ENCODE measurements at places on chromosomes 2 and 18.

- DNase-seq: no peak
These were observed 161.9 kb upstream of the EPAS1 start for GRCh38 chr2:46135228-46135855.

DNA sequence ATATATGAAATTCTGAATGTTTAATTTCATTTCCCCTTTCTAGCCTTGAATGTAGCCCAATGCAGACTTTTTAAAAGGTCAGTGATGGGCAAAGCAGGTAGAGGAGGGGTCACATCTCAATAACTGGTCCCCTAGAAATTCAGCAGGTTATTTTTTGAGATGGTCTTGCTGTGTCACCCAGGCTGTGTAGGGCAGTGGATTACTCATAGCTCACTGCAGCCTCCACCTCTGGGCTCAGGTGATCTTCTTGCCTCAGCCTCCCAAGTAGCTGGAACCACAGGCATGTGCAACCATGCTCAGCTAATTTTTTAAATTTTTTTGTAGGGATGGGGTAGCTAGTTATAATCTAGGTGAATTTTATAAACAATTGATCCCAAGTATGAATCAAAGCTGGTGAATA is 8.8 kb downstream of the IAH1 start:
- DNase-seq: no peak

GRCh38 chr2:235046589-235046988 is 94.8 kb downstream of the SH3BP4 start:
- DNase-seq: no peak

GRCh38 chr2:197248623-197249022 is 62.0 kb downstream of the ANKRD44 start:
- no peak for DNase-seq

GRCh38 chr2:25821225-25822056 is 56.8 kb downstream of the ASXL2 start:
- no peak for DNase-seq

- DNase-seq: no peak
These were observed 95.3 kb downstream of the DPP10 start for GRCh38 chr2:114537777-114538176.

GRCh38 chr2:10006236-10007161 is 36.9 kb upstream of the KLF11 start:
- no peak for DNase-seq

DNA sequence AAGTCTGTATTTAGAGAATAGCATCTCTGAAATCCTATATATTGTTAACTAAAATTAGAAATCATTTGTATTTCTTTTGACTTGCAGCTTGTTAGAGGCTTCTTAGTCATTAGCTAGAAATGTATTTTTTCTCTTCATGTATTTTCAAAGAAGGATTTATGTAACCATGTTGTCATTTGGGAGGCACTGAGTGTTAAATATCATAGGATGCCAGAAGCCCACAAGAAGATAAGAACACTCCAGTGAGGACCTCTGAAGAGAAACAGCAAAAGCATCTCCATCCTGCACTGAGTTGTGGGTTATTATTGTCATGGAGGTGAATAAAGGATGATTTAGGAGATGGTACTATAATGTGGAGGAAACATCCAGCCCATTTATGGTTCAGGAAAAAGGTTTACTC is 93.5 kb downstream of the UBE2E3 start:
- DNase-seq: no peak

DNA sequence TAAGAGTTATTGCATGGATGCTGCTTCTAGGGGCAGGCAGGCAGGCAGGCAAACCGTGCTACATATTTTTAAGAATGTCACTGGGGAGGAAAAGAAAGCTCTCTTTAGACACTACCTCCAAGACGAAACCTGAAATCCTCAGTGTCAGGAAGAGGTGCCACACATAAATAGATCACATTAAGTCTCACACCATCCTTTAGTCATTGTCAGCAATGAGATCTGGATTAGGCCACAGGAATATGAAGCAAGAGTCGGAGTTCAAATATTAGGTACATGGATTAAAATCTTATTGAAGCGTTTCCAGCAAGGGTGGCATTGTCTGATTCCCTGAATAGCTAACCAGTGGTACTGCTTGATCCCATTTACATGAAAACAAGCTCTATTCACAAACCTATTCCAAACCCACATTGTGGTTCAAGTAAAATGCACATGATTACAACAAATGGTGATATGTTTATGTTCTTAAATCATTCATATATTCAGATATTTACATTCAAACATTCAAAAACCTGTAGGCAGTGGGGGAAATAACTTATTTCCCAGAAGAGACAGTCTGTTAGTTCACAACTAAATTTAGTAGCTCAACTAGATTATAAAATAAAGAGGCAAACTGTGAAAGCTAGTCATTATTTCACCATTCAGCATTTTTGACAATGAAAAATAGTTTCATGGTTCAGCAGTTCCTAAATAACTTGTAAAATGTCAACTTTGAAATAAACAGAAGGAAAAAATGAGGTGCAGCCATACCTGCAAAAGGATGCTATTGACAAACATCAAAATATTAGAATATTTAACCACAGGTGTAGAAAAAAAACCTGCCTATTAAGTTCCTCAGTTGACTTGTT is 195.4 kb upstream of the SIX3 start:
- no peak for DNase-seq

DNA sequence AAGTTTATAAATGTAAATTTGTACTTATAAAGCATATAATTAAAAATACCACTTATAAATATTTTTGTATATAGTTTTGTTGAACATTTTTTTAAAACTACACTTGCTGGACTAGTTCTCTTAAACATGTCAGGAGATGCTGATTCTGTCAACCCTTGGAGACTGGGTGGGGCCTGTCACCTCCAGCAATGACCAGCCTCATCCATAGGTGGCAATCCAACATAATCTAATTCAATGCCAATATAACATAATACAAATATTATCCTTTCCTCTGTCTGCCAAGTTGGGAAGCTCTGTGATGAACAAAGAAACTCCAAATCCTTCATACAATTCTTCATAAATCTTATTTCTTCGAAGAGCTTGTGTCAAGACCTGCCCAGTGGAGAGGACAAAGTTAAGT is 140.4 kb downstream of the RBMS1 start:
- no peak for DNase-seq

DNA sequence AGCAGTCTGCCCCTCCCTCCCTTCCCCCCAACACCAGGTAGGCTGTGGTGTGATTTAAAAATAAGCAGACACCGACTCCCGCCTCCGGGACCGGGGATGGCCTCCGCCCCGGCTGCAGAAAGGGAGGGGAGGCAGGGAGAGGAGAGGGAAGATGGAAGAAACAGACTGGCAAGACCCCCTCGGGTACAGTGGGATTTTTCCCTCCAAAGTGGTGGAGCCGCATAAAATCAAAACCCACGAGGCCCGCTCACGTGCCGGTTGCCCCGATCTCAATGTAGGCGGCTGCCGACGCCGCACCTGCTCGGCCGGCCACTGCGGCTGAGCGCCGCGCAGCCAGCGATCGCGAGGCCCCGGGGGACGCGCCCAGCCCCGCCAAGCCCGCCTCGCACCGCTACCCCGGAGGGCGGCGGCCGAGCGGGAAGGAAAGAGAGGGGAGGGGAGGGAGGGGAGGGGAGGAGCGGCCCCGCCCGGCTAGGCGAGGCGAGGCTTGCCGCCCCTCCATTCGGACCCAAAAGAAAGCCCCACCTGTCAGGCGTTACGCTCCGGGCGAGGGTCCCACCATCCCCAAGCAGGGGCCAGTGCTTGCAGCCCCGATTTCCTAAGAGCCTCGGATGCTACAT is 811 bp downstream of the ADD2 start:
- DNase-seq: no peak

- DNase-seq: no peak
These were observed 211.2 kb downstream of the NAPG start for GRCh38 chr18:10736984-10737383.

DNA sequence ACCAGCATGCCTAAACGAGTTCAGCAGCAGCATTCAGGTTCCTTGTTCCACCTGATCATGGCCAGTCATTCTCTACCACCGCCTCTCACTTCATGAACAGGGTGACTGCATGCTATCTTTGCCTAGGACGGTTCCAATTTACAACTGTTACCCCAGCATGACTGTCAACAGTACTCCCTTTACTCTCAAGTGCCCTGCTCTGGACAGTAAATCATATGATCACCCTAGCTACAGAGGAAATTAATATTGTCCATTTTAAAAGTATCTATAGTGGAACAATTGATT is 25.7 kb downstream of the MGAT4A start:
- no peak for DNase-seq

DNA sequence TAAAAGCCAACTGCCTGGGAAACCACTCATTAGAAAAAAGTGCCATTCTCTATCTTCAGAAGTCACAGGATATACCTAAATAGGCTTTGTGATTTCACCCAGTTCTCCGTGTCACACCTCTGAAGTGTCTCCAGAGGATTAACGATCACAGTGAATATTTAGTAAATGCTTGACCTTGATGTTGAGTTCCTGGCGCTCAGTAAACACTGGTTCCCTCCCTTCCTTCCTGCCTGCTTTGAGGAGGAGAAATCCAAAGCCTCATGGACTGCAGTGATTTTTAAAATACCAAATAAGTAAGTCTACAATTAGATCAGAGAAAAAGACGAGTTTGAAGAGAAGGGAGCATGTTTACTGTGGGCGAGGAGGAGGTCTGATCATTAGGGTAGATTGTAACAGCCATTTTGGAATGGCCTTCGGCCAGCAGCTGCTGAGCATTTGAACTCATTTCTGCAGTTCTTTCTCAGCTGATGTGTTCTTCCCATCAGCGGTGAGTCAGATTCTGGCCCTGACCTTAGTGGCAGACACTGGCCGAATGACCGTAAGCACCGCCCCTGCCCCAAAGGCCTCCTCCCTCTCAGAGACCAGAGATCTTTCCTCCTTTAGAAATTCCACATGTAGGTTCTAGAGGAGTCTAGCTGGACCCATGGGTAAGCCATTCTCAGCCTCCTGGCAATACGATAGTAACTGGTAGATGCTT is 62.1 kb upstream of the SLC16A14 start:
- DNase-seq: no peak

GRCh38 chr18:59219672-59220163 is at the start of gene GRP:
TSS of gene GRP (plus strand) at chr18:59220158. CDS start at chr18:59220266, 108 bp downstream.
- DNase-seq: peak; percentile 43

DNA sequence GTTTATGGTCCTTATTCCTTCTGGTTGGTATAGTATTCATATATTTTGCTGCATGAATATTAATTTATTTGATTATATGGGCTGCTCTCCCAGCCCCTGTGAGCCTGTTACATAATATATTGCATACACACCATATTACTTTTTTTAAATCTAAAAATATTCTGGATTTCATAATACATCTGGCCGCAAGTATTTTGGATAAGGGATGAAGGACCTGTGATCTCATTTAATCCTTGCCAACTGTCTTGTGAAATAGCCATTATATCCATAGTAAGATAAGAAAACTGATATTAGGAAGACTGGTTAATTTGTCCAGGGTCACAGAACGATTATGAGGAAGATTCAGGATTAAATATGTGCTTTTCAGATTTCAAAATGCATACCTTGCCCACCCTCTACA is 433.6 kb downstream of the LPIN1 start:
- DNase-seq: no peak

DNA sequence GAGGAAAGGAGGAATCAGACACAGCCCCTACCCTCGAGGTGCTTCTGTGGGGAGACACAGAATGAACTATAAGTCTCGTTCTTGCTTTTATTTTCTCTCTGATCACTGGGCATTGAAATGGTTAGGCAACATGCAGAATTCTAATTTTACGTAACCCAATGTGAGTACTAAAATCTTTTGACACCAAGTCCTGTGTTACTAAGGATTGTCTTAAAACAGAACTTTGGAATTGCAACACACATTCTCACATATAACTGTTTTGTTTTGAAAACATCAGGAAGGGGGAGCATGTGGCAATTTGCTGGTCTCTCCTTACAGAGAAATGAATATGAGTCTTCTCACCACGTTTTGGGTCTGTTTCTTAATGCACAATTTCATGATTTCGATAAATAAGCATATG is 23.6 kb upstream of the SULT1C4 start:
- no peak for DNase-seq

GRCh38 chr2:2682700-2683342 is 351.7 kb upstream of the MYT1L start:
- no peak for DNase-seq

GRCh38 chr18:56284319-56284718 is 354.1 kb downstream of the TXNL1 start:
- no peak for DNase-seq

DNA sequence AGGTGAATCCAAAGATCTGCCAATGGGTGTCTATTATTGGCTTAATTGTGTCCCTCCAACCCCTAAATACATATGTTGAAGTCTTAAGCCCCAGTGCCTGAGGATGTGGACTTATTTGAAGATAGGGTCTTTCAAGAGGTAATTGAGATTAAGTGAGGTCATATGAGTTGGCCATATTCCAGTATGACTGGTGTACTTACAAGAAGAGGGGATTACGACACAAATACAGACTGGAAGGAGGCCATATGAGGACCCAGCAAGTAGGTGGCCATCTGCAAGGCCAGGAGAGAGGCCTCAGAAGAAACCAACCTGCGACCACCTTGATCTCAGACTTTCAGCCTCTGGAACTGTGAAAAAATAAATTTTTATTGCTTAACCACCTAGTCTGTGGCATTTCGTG is 121.1 kb upstream of the FN1 start:
- no peak for DNase-seq
